A172 (cell line): ENCODE measurements at places on chromosomes 7 and 10.

DNA sequence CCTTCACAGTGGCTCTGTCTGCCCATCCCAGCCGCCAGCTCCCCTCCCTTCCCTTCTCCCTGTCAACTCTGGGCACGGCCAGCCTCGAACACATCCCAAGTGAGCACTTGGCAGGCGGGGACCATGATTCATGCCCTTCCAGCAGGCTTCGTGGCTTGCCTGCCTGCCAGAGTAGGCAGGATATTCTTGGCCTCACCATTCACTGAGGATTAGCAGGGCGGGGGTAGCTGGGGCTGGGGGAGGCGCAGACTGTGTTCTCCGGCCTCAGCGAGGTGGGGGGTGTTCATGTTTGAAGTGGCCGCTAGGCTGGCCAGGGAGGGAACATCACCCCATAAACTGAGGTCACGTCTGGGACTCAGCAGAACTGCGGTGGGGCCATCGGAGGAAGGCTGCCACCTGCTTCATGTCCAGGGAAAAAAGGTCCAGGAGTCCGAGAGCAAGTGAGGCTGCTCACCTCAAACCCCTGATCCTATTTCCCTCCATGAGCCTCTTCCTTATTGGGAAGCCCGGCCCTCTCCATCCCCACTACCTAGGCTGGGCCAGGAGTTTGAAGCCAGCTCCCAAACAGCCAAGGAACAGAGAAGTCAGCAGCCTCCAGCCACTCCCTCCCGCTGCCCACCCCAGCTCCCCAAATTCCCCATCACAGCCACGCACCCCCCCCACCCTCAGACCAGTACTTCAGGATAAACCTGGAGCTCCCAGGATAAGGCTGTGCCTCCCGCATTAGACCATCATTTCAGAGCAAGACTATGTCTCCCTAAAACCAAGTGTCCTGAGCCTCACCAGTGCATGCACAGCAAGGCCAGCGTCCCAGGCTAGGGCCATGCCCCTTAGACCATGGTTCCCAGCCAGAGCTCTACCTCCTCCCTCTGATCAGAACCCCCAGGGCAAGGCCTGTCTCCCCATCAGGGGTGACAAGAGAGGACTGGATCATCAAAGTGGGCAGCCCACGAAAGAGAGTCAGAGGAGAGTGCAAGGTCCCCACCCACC lies 42.8 kb upstream of the RABGEF1 start:
- peak; percentile 68 for DNase-seq

DNA sequence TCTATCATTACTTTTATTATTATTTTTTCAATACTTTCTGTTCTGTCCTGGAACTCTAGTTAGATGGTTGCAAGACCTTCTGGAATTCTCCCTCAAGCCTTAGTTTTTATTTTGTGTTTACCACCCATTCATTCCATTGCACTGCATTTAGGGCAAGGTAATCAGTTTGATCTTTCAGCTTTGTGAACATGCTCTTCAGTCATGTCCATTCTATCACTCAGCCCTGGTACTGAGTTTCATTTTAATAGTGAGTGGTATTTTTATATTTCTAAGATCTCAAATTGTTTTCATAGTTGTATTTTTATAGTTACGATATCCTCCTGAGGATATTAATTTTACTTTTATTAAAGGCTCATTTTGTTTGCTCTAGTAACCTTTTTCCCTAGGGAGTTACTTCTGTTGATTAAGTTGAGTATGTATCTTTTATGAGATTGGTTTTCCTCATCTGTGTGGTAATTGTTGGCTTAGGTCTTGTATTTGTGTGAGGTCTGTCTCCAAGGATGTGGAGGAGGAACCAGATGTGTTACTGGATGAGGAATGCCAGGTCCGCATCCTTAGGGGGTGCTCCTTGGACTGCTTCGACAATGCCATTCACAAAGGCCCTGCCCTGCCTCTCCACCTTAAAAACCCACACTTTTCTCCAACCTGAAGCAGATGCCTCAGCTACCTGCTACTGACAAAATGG lies 46.7 kb upstream of the RAB18 start:
- DNase-seq, result no peak

DNA sequence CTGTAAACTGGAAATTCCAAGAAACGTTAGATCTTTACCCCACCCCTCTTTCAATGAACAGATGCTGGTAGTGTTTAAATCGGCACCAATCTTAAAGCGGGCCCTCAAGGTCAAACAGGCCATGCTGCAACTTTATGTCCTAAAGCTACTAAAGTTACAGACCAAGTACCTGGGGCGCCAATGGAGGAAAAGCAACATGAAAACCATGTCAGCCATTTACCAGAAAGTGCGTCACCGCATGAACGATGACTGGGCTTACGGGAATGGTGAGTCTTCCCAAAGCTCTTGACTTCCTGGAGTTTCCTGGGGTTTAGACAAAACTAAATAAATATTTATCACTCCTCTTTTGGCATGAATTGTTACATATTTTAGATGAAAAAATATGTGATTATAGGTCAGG lies 19.6 kb upstream of the SMKR1 start:
- no peak for DNase-seq

- DNase-seq, result no peak
Measured at GRCh38 chr10:124041675-124042445, 51.5 kb downstream of the CHST15 start.

GRCh38 chr10:77305650-77306632 lies 331.7 kb downstream of the KCNMA1 start:
- no peak for DNase-seq

- DNase-seq, result no peak
Measured at GRCh38 chr10:27716521-27716920, 29.1 kb downstream of the MKX start.

DNA sequence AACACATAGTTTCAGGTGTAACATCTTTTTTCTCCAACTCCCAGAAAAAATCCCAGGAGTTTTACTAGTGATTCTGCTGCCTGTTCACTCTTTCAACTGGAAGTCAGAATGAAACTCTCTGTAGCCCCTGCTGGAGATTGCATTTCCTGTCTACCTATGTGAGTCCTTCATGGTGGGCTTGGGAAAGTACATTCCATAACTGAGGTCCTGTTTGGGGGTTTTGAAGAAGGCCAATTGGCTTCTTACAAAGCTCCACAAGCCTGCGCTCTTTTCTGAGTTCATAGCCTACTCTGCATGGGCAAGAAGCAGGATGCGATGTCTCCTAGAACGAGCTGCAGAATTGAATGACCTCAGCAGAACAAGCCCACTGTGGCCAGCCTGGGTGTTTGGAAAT lies 86.7 kb downstream of the LYZL2 start:
- DNase-seq, result no peak

GRCh38 chr10:6494936-6495592 lies 85.0 kb downstream of the PRKCQ start:
- no peak for DNase-seq

DNA sequence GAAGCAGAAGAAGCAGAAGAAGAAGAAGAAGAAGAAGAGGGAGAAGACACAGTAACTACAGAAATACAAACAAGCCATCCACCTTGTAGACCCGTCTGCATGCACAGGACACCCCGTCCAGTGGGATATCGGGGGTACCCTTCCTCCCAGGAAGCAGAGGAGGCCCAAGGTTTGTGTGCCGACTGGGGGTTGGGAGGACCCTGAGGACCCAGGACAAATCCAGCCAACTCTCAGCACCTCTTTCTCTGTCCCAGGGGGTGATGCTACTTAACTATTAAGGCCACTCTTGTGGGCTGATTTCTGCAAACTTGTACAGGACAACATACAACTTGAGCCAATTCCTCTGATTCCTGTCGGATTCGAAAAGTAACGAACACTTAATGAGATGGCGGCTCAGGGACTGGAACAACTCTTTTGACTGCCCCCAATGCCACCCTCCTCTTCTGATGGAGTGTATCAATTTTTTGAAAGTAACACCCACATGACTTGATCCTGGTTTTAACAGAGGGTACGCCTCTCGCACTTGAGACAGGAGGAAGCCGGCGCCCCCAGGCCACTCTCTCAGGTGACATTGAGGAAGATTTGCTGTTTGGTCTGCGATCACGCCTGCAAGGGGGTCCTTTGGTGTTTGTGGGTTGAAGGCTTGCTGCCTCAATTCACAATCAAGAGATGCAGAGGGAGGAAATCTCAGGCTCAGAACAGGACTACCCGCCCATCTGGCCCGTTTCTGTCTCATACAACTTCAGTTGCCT lies 192.6 kb downstream of the TNS3 start:
- DNase-seq, result no peak

DNA sequence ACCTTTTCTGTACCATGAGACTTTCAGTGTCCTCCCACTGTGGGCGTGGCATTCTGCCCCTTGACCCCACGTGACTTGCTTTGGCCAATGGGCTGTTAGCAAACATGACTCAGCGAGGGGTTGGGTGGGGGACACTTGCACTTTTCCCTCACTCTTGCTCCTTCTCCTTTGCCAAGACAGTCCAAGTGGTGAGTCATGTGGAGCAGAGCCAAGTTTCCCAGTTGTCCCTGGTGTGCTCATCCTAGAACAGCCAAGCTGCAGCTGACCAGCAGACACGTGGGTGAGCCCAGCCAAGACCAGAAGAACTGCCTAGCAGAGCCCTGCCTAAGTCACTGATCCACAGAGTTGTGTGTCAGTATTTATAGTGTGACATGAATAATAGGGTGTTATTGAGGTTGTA lies 82.8 kb upstream of the CPXM2 start:
- peak; percentile 95 for DNase-seq

DNA sequence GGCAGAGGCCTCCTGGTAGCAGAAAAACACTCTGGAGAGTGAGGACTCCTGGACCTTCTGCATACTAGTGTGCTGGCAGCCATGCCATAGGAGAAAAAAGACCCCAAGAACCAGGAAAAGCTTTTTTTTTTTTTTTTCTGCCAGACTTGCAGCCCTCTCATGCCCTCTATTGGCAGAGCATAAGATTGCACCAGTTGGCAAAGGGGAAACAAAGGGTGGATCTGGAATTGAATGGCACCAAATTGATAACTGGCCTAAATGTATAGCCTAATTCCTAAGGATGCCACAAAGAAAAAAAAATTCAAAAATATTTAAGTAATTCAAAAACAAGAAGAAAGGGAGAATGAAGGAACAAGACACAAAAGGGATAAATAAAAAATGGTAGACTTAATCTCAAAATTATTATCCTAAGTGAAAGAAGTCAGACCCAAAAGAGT lies 112.5 kb upstream of the GHITM start:
- DNase-seq, result peak; percentile 9

GRCh38 chr10:122306282-122306681 lies 35.2 kb downstream of the BTBD16 start:
- DNase-seq, result no peak

DNA sequence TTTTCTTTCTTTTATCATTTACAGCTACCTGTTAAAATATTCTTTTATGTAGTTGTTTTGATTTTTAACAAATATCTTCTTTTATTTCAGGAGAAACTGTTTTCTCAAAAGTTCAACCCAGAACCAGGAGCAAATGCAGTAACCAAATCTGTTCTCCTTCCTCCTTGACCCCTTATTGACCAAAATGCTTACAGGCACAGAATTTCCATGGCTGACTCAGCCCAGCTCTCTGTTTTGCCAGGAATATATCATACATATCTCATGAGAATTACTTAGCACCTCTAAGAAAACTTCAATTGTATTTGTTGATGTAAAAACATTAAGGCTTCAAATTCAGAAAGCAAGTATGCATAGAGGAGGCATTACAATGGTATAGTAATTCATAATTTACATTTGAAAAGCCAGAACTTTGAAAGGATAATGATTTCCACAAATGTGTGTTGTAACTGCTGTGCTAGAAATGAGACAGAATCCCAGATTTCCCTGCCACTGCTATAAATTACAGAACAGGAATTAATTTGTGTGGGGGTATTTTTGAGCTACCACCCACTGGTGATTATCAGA lies 2.2 kb downstream of the GSAP start:
- DNase-seq, result no peak

GRCh38 chr10:77350711-77351119 lies 286.9 kb downstream of the KCNMA1 start:
- peak; percentile 100 for DNase-seq

DNA sequence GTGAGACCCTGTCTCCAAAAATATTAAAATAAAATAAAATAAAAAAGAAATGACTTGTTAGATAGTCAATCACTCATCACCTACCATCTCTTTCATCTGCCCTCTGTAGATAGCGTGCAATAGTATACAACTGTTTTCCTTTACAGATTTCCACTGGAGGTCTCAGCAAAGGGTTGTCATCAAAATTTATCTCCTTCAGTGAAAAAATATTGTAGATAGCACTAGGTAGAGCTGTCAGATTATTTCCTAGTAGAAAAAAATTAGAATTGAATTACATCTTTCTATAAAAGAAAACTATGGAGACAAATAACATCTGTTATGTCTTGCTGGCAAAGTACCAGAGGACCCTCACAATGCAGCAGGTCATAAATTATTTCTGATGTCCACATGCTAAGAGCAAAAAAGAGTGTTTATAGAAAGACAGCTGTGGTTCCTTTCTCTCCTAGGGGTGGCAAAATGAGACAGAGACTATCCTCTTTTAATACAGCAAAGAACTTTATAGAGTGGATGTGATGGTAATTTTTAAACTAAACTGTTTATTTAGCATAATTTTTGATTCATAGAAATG lies 16.3 kb upstream of the CYP51A1 start:
- no peak for DNase-seq

- no peak for DNase-seq
Measured at GRCh38 chr10:102948176-102948575, 30.1 kb downstream of the CNNM2 start.

GRCh38 chr10:16931930-16932329 lies 114.7 kb upstream of the RSU1 start:
- DNase-seq, result no peak
